ENCODE measurements at places on chromosomes 11 and 22.
A peak's percentile ranks its signal among the peaks of the same experiment; 100 is the strongest.

DNA sequence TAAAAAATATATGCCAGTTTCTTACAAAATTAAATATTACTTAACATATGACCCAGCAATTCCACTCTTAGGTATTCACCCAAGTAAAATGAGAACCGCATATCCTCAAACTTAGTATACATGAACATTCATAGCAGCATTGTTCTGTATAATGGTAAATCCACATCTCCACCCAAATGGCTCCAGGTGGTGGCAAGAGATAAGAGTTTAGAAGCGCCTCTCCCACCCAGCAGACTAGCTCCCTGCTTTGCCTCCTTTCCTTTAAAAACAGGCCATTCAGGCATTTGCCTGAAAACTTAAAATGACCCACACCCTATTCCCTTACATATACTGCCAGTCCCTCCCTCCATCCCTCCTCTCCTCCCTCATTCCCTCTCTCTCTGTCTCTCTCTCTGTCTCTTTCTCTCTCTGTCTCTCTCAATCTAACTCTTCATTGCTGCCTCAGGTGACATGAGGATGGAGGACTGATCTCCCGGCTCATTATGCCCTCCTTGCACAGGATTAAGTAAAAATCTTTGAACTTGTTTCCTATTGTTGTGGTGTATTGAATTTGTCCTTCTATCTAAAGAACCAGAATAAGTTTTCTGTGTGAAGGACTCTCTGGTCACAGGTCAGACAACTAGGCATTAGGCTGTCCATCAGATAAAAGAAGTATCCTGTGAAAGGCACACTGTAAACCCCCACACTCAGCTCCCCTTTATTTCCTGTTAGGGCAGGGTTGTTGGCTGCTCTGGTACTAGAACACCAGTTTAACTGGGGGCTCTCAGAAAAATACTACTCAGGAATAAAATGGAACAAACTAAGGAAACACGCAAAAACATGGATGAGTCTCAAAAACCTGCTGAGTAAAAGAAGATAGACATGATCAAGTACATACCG is 48.3 kb downstream of the RRP8 start:
- DNase-seq: no peak

- no peak for DNase-seq
Measured at GRCh38 chr11:91788764-91789163, 435.9 kb upstream of the FAT3 start.

DNA sequence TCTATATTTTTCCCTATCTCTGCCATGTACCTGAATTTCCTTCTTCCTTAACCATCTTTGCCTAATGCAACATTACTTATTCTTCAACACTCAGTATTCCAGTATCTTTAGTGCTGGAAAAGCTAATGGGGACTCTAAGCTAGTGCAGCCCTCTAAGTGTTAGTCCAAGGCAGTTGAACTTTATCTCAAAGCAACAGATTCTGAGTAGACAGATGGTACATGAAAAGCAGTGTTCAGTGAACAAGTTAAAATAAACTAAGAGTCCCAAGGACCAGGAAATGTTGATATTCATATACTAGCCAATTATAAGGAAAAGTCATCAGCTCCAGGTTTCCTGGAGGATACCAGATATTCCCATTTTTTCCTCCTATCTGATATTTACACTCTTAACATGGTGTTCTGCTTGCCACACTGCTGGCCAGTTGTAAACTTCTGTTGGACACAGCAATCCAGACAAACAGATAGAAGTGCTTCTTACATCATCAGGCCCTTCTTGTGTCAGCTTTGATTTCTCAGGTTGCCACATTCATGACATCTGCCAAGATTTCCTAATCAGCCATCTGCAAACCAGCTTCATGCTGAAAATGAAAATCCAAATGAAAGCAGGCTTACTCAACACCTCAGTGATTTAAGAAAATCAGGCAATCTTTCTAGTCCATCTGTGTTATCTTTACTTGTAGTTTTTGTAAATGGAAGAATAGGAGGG is 255.9 kb upstream of the POU2AF2 start:
- DNase-seq: no peak

DNA sequence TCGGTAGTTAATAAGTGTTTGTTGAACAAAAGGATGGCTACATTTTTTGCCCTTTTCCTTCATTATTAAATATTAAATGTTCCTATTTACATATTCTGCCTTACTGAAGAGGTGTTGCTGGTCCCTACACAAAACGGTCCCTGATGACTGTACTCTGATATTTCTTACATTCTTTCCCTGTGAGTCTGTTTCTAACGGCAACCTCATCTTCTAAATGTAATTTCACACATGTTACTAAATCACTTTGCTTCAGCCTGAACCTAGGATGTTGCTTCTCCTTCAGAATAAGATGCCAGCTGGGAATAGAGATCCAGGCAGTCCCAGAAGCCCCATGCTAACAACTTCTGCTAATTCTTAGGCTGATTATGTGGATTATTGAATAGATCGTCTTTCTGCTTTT is 50.3 kb downstream of the SPON1 start:
- DNase-seq: no peak

GRCh38 chr22:31347251-31348008 is 1.3 kb upstream of the PATZ1 start:
- DNase-seq: peak; percentile 11

DNA sequence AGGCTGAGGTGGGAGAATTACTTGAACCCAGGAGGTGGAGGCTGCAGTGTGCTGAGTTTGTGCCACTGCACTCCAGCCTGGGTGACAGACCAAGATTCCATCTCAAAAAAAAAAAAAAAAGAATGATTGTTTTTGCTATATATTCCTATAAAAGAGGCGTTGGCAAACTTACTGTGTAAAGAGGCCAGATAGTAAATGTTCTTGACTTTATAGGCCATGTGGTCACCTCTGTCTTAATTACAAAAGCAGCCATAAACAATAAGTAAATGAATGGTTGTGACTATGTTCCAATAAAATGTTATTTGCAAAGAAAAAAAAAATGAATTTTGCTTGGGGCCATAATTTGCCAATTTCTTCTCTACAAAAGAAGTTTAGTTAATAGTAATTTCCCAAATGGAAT is 12.3 kb downstream of the ATM start:
- DNase-seq: no peak

GRCh38 chr11:67504005-67504949 is 886 bp downstream of the PITPNM1 start:
- no peak for DNase-seq

DNA sequence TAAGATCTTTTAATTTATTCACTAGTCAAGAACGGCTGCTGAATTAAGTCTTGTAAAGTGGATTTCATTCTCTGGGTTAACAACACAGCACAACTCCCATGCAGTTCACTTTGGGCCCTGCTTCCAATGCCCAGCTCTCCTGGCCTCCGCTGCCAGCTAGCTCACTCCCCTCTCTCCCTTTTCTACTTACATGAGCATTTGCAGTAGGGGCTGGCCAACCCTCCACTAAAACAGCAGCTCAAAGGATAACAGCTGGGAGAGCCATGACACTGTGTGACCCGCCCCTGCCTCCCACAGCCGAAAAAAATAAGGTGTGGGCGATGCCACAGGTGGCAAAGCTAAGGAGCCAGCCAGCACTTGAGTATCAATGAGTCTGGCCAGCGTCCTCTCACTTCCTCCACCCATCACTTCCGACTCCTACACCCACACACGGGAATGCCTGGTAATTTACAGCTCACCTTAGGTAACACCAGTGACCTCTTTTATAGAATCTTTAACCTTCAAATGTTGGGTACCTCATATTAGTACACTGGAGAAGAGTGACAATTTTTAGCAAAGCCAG is 56.8 kb downstream of the DGCR2 start:
- DNase-seq: no peak

DNA sequence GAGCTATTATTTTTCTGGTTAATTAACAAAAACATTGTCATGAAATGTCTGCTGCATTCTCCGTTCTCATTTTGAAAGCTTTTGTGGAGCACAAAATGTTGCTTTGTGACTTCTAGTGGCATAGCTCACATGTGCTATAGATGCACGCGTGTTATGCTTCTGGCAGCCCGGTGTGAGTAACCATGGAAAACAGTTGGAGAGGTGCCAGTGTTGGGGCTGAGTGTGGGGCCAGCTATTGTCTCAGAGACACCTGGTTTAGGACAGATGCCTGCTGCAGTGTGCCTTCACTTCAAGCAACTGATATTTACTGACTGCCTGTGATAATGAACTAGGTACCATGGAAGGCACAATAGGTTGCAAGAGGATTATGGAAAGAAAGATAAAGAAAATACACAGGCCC is 760.6 kb downstream of the NTM start:
- no peak for DNase-seq

GRCh38 chr11:68457898-68458249 is 2.7 kb upstream of the PPP6R3 start:
- DNase-seq: no peak

- DNase-seq: no peak
Measured at GRCh38 chr11:66047541-66048365, 1.2 kb downstream of the GAL3ST3 start.

- DNase-seq: no peak
Measured at GRCh38 chr11:57571606-57572005, 4.1 kb upstream of the UBE2L6 start.

GRCh38 chr22:47446821-47447810 is 684.7 kb downstream of the TBC1D22A start:
- DNase-seq: no peak

DNA sequence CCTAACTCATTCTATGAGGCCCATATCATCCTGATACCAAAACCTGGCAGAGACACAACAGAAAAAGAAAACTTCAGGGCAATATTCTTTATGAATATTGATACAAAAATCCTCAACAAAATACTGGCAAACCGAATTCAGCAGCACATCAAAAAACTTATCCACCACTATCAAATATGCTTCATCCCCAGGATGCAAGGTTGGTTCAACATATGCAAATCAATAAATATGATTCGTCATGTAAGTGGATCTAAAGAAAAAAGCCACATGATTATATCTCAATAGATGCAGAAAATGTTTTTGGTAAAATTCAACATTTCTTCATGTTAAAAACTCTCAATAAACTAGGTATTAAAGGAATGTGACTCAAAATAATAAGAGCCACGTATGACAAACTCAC is 40.9 kb downstream of the JRKL start:
- DNase-seq: no peak

- DNase-seq: no peak
Measured at GRCh38 chr11:122100756-122101080, 15.3 kb downstream of the BLID start.

DNA sequence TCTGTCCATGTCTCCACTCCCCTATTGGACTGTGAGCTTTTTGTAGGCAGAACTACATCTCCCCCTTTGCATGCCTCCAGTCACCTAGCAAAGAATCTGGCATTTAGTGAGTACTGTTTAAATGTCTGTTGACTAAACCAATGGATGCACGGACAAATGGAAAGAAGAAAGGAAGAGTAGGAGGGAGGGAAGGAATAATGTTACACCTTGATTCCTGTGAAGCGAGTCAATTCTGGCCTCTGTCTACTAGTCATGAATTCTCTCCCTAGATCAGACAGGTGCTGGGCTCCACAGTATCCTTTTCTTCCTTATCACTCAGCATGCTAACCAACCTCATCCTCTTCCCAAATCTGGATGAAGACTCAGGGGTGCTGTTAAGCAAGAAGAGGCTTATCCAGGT is 33.6 kb downstream of the GALNT18 start:
- DNase-seq: no peak

GRCh38 chr11:78651136-78651775 is 76.6 kb upstream of the NARS2 start:
- no peak for DNase-seq

DNA sequence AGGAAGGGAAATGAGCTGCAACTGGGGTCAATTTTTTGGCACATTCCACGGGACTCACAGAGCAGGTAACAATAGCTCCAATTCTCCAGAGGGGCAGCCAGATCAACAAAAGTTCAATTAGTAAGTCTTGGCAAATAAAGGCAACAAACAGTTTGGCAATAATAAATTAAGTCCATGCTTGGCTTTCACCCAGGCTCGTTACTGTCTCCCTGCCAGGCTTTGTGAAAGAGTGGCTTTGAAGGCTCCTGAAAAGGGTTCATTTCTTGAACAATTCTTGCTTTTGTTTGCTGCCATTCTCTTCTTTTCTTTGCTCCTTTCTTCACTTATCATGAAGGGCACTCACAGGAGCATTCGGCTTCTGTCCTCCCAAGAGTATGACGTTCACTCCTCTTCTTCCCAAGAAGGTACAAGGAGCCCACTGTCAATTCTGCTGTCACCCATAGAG is 123.3 kb downstream of the APIP start:
- no peak for DNase-seq

- DNase-seq: no peak
Measured at GRCh38 chr11:64638018-64638665, 47.1 kb downstream of the SLC22A12 start.

DNA sequence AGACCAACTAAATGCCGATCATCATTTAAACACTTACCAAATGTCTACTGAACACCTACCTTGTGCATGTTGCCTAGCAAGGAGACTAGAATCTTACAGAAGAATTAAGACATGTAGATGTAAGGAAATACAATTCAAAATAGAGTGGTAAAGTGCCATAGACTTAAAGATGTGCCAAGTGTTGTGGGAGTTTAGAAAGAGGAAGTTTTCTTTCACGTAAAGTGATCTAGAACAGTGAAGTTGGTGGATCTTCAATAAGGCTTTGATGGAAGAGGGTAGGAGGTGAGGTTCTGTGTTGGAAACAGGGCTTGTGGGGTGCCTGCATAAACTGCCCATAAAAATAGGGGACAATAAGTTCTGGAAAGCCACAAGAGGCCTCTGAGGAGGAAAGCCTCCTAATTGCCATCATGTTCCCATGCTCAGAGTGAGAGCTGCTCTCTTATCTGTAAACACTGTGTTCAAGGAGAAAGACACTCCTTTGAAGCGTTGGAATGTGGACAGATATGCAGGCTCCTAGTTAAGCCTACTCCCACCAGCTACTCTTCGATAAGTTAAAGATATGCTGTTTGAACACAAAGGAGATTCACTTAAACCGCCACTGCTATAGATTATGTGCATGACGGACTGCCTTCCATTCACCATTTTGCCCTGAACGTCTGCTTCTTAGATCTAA is 66.7 kb downstream of the HSD17B12 start:
- DNase-seq: no peak

DNA sequence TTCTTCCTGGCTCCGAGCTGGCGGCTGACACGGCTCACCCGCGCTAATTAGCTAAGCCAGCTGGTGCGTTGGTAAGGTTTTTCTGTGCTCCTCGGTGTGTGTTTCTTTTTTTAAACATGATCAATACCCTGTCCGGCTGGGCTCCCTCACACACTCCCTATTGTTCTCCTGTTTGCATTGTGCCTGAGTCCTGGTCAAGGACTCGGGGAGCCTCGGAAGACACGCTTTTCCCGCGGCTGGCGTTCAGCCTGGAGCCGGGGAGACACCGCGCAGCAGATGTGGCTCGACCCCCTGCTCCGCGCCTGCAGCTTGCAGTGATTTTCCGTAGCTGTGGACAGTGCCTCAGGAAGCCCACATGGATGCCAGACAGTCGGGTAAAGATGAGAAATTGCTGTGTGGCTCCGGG is 454.9 kb upstream of the CADM1 start:
- no peak for DNase-seq

GRCh38 chr11:59556115-59556916 is 45.0 kb downstream of the OR4D9 start:
- no peak for DNase-seq

All from stimulated activated CD8-positive, alpha-beta memory T cell treated with anti-CD3 and anti-CD28 coated beads, Interleukin-7, amount 100 ng/mL, for 1 hour (primary cell).